SW480 (cell line): ENCODE measurements at places on chromosomes 5 and 9.
A peak's percentile ranks its signal among the peaks of the same experiment; 100 is the strongest.

GRCh38 chr9:125629446-125629845 lies 77.6 kb downstream of the MAPKAP1 start:
- no peak for DNase-seq

DNA sequence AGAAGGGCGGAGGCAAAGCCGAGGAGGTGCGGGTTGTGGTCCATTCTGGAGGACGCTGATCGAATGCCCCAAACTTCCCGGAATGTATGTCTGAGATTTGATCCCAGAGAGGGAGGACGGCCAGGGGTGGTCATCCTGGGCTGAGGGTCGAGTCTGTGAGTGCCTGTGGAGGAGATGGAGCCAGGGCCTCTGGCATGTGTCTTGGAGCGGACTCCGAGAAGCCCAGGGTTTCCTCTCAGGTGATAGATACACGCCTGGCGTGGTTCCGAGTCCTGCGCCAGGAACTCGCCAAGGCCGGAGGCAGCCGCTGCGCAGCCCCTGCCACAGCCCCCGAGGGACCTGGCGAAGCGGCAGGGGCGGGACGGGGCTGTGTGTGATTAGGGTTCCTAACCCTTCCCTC lies 363 bp downstream of the ZNF454 start:
- DNase-seq = no peak

DNA sequence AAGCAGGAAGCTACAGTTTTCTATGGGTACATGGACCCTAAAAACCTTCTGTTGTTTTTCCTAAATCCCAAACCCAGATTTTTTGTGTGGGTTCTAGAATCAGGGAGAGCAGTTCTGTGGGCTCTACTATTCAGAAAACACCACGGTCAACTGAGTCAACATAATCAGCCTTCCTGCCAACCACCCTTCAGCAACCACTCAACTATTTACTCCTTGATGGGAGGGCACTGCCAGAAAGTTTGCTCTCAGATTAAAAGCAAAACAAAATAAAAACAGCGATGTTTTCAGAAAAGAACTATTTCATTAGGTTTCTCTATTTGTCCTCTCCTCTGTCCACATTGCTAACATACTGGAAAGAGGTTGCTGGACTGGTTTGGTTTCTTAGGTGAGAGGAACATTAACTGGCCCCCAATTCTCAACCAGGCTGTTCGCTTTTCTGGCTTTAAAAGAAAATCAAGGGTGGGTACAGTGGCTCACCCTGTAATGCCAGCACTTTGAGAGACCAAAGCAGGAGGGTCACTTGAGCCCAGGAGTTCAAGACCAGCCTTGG lies 72.3 kb downstream of the GCNT1 start:
- no peak for DNase-seq

DNA sequence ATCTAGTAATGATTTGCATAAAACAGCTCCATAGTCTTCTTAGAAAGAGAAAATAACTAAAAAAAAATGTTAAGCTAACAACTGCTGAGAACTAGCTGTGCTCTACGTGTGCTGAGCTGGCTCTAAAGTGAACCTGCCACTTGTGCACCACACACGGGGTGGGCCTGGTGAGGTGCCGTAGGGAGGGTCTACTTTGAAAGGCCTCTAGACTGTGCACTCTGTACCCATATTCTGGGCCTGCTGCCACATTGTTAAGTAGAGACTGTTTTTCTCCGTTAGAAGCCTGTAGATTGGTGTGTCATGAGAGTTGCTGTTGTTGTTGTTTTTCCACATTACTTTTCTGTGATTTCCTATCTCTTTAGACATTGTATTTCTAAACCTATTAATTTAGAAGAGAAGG lies 93.9 kb downstream of the CD180 start:
- DNase-seq = no peak

- no peak for DNase-seq
Measured at GRCh38 chr5:55896663-55897062, 45.5 kb downstream of the IL31RA start.

- DNase-seq = no peak
Measured at GRCh38 chr5:1152156-1152555, 40.3 kb upstream of the SLC12A7 start.

- DNase-seq = no peak
Measured at GRCh38 chr5:72151169-72151568, 43.9 kb downstream of the MAP1B start.

GRCh38 chr5:152271420-152271819 lies 133.7 kb downstream of the NMUR2 start:
- DNase-seq = peak; percentile 68

DNA sequence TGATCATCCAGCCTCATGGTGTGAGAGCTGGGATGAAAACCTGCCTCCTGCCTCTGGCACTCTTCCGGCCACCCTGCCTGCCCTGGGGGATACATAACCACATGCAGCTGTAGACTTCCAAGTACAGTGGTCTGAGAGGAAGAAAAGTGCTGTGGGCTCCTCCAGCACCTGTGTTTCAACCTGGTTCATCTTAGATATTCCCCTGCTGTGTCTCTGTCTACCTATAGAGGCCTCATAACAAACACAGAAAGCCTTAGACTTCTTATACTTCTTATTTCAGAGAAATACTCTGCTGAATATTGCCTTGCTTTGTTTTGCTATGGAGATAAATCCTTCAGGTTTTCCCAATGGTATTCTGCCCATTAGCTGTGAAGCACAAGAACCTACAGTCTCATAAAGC lies 19.6 kb upstream of the TNFAIP8 start:
- DNase-seq = no peak

DNA sequence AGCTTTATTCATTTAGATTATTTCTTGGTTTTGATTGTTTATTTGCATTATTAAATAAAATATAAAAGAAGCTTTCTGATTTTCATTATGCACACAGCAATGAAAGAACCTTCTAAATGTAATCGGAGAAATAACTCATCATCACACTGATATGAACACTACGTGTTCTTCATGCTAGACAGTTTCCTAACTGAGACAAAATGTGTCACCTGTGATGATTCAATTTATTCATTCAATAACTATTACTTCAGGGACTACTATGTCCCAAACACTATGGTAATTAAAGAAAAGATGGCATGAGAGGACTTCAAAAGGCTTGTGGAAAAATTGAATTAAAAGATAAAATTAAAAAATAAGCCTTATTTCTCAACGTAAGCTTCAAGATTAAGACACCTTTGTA lies 118.1 kb downstream of the SPEF2 start:
- no peak for DNase-seq

- DNase-seq = no peak
Measured at GRCh38 chr5:42531611-42532010, 108.4 kb downstream of the GHR start.

GRCh38 chr5:59709346-59709821 lies 184.1 kb downstream of the PDE4D start:
- no peak for DNase-seq

GRCh38 chr9:79687131-79687447 lies 115.3 kb downstream of the TLE4 start:
- no peak for DNase-seq

DNA sequence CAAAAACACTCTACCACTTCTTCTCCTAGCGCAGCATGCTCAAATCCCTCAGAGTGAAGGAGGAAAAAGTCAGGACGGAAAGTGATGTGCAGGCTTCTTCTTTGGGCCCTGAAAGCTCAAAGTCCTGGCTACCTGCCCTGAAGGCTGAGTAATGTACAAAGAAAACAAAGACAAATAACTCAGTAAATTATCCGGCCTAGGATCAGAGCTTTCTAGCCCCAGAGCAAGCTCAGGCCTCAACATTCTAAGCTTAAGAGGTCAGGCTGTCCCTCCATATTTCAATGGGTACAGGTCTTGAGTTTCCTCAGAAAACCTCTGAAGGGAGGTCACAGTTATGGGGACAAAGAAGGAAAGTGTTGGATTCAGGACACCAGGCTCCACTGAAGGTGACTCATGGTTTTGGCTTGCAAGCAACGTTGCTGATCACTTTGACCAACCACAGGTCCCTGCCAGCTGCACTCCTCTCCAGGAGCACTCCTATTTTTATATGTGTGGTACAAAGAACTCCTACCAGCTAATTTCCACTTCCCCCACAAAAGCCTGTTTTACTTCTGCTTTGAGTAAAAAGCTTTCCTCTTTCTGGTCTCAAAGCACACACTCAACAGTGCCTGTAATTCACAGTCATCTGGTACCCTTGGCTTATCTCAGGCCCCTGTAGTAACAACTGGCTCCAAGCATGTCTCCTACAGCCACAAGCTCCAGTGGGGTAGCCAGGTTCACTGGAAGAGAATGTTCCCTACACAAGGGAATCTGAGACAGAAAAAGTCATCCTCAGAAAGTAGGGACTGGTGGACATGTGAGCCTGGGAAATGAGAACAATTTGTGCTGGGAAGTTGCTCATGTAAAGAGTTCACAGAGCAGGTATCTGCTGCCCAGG lies 115.7 kb downstream of the UGCG start:
- DNase-seq = peak; percentile 91

- no peak for DNase-seq
Measured at GRCh38 chr5:33102551-33102950, 338.2 kb upstream of the TARS1 start.

DNA sequence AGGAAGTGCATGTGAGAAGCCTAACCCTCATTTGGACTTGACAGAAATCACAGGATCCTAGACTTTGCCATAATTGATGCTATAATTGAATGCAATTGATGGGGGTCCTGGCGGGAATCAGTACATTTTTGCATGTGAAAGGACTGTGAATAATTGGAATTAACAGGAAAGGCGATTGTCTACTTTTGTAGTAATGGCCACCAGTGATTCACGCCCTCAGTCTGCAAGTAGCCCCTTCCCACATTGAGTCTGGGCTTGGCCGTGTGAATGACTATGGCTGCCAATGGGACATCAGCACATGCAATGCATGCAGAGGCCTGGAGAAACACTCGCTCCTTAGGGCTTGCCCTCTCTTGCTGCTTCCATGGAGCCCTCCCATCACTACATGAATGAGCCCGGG lies 107.8 kb upstream of the OSMR start:
- DNase-seq = no peak

DNA sequence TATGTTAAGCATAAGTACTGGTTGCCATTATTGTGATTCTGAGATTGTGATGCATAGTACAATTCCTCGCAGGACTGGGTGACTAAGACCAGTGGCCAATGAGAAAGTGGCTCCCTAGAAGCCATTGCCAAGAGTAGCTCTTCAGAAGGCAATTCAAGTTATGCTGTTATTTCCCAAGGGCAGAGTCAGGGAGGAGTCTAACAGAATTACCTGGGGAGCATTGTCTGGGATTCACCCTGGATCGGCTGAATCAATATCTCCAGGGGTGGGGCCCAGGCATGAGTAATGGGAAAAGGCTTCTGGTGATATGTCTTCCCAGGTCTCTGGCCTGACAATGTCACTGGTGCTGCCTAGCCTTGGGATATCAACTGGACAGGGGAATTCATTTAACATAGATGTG lies 10.9 kb upstream of the ARHGEF28 start:
- DNase-seq = no peak

DNA sequence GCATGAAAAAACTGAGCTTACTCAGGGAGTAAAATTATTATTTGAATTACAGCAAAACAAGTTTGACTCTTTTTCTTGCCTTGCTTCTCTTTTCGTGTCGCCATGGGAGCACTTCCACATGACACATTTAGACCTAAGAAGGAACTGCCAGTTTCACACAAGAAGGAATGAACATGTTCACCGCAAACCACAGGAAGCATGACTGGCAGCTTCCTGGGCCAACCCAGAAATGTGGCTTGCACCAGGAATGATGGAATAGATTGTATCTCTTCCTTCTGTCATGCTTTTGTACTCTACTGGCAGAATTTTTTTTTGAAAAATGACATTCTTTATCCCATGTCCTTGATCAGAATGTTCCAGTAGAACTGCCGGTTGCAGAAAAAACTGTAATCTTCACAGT lies 32.9 kb upstream of the MAN2A1 start:
- peak; percentile 86 for DNase-seq

DNA sequence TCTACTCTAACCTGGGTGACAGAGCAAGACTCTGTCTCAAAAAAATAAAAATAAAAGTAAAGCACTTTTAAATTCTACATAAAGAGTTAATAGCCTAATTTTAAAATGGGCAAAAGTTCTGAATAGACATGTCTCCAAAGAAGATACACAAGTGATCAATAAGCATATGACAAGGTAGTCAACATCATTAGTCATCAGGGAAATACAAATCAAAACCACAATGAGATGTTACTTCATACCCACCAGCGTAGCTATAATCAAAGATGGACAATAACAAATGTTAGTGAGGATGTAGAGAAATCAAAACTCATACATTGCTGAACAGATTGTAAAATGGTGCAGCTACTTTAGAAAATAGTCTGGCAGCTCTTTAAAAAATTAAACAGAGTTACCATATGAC lies 64.1 kb downstream of the IQGAP2 start:
- DNase-seq = no peak

- DNase-seq = no peak
Measured at GRCh38 chr9:87586731-87587355, 89.2 kb downstream of the DAPK1 start.

DNA sequence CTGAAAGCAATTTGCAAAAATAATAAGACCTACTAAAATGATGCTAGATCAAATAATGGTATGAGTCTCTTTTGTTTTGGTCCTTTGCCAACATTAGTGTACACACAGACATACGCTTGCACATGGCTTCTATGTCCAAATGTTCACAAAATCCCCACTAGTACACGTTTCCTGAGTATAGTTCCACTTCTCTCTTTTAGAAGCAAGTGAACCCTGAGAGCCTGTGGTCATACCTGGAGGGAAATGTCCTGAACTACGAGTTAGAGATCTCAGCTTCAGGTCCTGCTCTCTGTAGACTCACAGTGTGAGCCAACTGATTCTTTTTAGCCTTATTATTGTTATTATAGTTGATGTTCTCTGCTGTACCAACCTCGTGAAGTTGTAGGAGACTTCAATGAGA lies 47.3 kb upstream of the ACTBL2 start:
- no peak for DNase-seq

GRCh38 chr5:173960986-173961385 lies 28.0 kb upstream of the C5orf47 start:
- DNase-seq = no peak

DNA sequence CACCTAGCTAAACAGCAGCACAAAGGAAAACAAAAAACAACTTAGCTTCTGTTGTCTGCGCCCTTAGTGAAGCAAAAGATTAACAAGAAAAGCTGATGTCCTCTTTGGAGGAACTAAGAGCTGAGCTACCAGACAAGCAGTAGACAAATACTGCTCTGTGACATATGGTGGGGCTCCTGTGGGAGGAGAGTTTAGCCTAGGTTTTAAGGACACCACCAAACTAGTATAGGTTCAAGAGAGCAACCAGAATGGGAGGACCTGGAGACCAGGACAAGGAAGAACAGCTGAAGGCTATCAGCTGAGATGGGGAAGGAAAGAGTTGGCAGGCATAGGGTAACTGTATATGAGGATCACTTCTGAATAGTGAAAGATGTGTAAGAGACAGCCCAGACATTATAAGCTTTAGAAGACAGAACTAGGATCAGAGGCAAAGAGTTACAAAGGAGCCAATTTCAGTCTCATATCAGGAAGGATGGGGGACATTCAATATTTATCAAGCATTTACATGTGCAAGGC lies 27.2 kb downstream of the FBXW2 start:
- no peak for DNase-seq
